ENCODE measurements at places on chromosomes 5 and 9. TPM values are rescaled to one million over a fixed set of nuclear protein-coding genes. Genes with fewer than 3 reads are reported as not detected.

DNA sequence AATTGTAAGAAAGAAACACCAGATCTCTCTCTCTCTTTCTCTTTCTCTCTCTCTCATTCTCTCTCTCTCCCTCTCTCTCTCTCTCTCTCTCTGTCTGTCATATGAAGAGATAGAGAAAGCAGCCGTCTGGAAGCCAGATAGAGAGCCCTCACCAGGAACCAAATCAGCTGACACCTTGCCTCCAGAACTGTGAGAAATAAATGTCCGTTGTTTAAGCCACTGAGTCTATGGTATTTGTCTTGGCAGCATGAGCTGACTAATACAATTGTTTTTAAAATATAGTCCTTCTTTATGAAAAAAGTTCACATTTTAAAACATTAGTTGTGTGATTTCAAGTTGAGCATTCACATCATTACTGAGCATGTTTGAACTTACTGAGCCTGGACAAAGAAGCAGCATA lies 275.6 kb downstream of the CETN3 start:
- no peak for DNase-seq

DNA sequence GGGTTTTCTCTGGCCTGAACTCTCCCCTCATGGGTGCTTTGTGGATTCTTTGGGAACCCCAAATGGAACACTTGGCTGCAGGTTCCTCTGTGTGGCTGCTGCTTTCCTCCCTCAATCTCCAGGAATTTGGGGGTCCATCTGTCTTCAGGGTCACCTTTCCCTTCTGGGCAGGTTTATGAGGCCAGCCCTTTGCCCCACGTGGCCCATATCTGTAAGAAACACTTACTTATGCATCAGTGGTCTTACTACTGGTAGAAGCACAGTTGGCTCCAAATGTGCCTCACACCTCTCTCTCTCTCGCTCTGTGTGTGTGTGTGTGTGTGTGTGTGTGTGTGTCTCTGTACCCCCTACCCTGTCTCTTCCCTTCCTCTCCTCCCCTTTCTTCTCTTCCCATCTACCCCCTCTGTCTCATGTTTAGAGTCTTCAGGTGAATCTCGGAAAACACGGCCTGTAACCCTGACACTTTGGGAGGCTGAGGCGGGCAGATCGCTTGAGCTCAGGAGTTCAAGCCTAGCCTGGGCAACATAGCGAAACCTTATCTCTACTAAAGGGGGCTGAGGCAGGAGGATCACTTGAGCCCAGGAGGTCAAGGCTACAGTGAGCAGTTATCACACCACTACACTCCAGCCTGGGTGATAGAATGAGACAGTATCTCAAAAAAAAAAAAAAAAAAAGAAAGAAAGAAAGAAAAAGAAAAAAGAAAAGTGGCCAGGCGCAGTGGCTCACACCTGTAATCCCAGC lies 26.8 kb downstream of the C5orf15 start:
- no peak for DNase-seq

DNA sequence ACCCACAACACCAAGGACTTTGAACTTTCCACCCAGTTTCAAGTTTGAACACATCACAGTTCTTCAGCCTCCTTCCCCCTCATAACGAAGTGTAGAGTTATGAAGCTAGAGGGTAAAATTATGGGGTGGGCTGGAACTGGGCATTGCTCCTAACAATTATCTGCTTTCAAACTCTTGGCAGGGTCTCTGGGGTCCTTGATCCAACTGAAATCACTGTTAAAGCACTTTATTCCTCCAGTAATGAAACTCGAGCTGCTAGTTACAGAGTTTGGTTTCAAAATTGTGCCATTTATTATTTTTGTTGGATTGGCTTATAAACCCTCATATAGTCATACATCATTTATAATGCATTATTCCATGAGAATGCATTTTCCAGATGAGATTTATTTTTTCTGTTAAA lies 158.5 kb downstream of the RGS3 start:
- no peak for DNase-seq

Gene DMGDH
- 1.3 TPM for total RNA-seq

DNA sequence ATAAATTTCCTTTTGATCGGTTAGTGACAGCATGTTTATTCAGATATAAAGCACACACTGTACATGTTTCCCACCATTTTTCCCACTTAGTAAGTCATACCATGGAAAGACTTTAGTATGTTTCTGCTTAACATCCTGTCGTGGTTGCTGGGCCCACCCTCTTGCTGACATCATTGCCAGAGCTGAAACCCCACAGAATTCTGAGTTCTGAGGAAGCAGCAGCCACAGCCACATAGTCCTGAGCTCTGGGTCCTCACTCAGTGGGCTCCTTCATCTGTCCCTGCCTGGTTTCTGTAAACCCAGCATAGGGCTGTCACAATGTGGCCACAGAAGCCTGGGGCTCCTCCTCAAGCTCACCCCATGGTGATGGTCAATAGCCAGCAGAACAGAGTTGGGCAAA lies 441.5 kb downstream of the ENC1 start:
- no peak for DNase-seq

- DNase-seq, result no peak
These were observed 26.0 kb downstream of the EGFLAM start for GRCh38 chr5:38284384-38284783.

GRCh38 chr5:56651893-56652292 lies 163.5 kb upstream of the MAP3K1 start:
- DNase-seq, result no peak

DNA sequence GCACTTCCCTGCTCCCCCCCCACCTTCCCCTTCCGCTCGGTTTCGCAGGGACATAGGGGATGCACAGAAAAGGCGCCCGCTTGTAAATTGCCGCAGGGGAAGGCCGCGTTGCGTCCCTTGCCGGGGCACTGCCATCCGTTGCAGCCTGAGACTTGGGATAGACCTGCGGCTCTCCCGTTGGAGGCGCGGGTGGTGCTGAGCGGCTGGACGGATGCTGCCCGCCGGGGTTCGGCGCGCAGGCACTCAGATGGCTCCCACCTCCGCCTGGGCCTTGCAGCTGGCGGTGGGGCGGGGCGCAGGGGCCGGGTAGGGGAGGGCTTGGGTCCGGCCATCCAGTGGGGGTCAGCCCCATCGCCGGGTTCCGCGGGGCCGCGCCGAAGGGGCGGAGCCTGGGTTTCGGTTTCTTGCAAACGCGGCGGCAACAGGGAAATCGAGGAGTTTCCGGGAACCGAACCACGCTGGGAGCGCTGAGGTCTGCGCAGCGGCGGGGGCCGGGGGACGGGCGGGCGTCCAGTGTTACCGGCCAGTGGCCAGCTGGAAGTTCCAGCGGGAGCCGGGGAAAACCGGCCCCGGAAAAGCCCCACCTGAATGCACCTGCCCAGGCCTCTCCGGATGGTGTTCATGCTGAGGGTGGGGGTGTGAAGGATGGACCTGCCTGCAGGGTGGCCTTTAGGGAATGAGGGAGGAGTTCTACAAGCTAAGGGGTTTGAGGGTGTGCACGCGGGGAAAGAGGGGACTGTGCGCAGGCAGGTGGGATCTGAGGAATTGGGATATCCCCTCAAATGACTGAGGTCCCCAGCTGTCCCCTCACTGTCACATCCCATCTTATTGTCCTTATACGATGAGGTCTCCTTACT lies 6.3 kb upstream of the IRF1 start:
- peak; percentile 95 for DNase-seq

DNA sequence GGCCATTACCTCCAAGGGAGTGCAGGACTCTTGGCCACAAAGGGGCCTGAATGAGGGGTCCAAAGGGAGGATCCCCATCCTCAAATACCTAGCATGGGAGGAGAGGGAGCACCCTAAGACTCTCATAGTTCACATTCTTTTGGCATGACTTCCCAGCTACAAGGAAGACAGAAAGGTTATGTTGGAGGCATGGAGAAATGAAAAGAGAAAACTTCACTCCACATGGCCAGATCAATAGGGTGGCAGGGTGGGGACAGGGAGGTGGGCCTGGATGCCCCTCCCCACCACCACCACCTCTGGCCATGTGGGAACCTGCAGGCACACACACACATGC lies 97.6 kb downstream of the PAX5 start:
- DNase-seq, result no peak

DNA sequence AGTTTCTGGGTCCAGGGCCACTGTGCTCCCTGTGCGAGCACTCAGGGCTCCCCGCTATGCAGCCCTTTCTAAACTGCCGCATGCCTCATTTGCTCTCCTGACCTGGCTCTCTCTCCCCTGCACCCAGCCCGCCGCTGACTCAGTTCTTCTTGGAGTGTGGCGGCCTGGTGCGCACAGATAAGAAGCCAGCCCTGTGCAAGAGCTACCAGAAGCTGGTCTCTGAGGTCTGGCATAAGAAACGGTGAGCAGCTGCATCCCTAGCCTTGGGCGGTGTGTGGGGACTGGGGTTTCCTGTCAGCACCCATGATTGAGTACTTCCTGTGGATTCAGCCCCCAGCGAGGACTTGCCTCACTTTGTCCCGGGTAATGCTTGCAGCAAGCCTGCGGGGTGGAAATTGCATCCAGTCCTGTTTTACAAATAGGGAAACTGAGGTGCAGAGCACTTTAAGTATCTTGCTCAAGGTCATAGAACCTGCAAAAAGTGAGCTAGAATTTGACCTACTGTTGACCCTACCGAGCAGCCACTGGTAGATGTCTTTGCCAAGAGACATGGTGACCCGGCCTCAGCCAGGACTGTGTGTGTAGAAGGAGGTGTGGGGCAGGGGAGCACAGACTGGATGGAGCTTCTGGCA lies 27.9 kb downstream of the USP20 start:
- DNase-seq, result no peak

GRCh38 chr5:137902408-137903133 lies 13.3 kb downstream of the PKD2L2 start:
- no peak for DNase-seq

Gene FNBP1
- total RNA-seq, result 9.6 TPM

DNA sequence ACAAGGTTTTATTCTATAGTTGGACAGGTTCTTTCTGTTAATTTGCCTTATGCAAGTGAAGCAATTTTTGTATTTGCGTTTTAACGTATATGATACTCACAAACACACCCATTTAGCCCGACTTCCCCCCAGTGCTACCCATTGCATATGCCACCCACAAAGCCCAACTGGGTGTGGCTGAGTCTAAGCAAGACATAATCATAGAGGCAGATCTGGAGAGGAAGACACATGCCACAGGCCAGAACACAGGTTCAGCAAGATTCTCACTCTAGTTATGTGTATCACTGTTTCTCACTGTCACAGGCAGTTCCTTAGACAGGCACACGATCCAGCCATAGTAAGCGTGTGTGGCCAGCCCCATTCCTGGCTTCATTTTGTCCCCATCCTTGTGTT lies 29.0 kb upstream of the PUM3 start:
- DNase-seq, result no peak

Gene TRIM36
- total RNA-seq, result 5.4 TPM

- no peak for DNase-seq
These were observed 214.7 kb upstream of the NR4A3 start for GRCh38 chr9:99606957-99607356.

- DNase-seq, result no peak
These were observed 146.7 kb downstream of the YTHDC2 start for GRCh38 chr5:113660206-113660605.

GRCh38 chr9:131759017-131759647 lies 19.3 kb upstream of the RAPGEF1 start:
- no peak for DNase-seq

Gene TMEM215
- total RNA-seq, result not detected

- DNase-seq, result no peak
These were observed 138.6 kb upstream of the TSLP start for GRCh38 chr5:110932755-110933488.

Gene LURAP1L
- total RNA-seq, result 52.7 TPM

Gene PPP6C
- total RNA-seq, result 24.7 TPM

Gene FOXI1
- total RNA-seq, result not detected

DNA sequence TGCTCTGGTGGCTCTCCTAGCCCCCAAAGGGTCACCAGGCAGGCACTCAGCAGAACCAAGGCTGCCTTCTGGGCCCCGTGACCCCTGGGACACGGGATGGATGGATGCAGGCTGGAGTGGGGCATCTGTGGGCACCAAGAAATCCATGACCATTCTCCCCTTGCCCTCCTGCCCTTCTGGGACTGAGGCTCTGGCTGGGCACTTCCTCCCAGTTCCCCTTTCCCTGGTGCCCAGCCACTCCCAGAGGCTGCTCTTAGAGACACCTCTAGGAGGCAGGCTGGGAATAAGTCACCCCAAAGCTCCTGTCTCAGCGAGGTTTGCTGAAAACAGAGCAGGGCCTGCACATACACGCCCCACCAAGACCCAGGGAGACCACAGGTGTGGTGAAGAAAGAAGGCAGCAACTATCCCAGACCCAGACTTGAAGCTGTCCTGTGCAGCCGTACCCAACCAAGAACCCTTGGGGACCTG lies 943 bp downstream of the STING1 start:
- peak; percentile 25 for DNase-seq

Gene NR5A1
- not detected for total RNA-seq

DNA sequence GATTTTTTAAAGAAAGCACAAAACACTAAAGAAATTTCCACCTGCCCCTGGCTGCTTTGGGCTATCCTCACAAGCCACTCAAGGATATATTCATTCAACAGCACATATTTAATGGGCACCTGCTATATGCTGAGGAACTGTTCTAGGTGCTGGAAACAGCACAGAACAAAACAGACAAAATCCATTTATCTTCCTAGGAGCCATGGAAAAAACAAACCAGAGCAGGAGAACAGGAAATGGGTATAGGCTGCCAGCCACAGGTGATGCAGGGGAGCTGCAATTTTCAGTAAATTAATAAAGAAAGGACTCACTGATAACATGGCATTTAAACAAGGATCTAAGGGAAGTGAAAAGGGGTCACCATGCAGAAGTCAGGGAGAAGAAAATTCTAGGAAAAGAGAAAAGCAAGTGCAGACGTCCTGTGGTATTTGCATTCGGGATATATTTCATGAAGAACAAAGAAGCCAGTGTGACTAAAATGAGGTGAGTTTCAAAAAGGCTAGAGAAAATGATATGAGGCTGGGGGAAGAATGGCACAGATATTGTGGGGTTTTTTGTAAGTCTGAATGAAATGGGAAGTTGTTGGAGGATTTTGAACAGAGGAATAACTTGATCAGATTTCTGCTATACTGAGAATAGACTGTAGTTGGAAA lies 152.2 kb downstream of the ADAMTSL1 start:
- no peak for DNase-seq

- DNase-seq, result no peak
These were observed 56.1 kb upstream of the PIP5K1B start for GRCh38 chr9:68648971-68649370.

DNA sequence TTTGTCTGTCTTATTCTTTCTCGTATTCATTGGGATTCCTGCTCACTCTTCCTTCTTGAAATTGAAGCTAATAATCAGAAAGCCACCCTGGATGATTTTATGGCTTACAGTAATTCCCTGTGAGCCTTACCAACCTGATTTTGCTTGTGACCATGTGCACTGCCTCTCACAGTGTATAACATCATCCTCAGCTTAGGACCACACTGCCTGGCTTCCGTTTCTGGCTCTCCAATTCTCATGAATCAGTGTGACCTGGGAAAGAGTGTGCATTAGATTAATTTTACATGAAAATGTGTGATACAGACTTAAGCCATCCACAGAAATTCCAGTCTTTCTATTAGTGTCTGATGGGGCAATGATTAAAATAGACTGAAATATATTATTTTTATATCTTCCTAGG lies 126.8 kb upstream of the DMRT1 start:
- no peak for DNase-seq

Gene TMEM171
- 18.4 TPM for total RNA-seq

GRCh38 chr5:169544264-169544950 lies 39.2 kb upstream of the SPDL1 start:
- DNase-seq, result no peak

Gene TRIO
- total RNA-seq, result 150 TPM

GRCh38 chr5:86979811-86980411 lies 287.8 kb upstream of the RASA1 start:
- peak; percentile 39 for DNase-seq

Gene WHRN
- 3.6 TPM for total RNA-seq

GRCh38 chr5:72032788-72033187 lies 74.5 kb upstream of the MAP1B start:
- no peak for DNase-seq

Measured in Calu3 (cell line).